ENCODE measurements at places on chromosomes 1 and 21.

- no peak for DNase-seq
These were observed 10.7 kb downstream of the EXTL2 start for GRCh38 chr1:100883963-100884362.

DNA sequence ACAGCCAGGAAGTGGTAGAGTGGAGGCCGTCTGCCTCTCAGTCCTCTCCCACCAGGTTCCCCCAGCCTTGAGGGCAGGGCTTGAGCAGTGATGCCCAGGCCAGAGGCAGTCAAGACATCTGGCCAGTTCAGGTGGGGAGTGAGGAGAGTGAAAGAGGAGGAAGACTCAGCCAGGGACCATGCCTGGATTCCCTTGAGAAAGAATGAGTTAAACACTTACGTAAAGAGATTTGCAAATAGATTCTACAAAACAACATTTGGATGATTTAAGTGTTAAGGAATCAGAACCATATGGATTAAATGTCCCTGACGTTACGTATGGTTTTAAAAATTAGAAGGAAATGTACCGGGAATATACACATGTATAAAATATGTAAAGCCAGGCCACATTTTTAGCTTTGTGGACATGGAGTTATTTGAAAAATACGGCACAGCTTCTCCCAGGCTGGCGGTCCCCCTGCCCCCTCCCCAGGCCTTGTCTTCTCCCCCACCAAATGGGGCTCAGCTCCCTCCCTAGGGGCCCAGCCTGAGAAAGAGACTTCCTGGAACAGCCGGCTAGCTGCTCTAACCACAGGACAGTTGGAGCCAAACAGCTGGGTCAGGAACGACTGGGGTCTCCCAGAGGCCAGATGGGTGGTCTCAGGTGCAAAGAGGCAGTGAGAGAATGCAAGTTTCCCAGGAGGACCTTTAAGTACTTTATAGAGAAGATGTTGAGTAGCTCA, 188.3 kb upstream of the EDN2 start:
- DNase-seq = no peak

GRCh38 chr21:26973226-26973625, 6.3 kb upstream of the ADAMTS5 start:
- DNase-seq = no peak

GRCh38 chr1:31981456-31981839, 32.2 kb upstream of the KHDRBS1 start:
- DNase-seq = no peak

DNA sequence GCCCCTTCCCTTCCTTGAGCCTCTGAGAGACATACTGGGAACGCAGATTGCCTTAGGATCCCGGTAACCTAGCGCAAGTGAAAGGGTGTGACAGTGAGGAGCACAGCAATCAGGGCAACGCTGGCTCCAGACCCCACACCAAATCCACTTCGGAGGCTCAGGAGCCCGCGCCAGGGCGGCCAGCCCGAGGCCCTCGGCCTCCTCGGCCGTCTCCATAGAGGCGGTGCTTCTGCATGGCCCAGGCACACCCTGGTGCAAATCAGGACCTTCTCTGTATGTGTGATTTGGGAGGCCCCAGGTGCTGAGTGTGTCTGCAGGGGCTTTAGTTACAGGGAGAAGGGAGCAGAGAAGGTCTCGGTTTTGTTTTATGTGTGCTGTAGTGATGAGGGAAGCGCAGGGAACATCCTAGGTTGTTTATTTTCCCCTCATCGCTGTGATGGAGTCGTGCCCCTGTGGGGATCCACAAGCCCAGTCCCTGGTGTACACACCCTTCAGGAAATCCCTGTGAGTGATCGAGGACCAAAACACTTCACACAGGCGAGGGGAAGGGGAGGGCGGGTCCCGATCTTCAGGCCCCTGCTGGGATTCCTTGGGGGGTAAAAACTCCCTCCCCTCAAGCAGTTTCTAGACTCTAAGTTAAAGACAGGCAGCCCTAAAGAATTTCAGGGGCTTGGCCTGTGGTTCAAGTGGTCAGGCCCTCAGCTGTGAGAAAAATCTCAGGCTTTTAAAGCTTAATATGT, 9.4 kb downstream of the KIAA1614 start:
- no peak for DNase-seq

GRCh38 chr1:97212671-97213070, 491.1 kb downstream of the PTBP2 start:
- DNase-seq = no peak

GRCh38 chr1:242081446-242081845, 82.5 kb upstream of the MAP1LC3C start:
- no peak for DNase-seq

DNA sequence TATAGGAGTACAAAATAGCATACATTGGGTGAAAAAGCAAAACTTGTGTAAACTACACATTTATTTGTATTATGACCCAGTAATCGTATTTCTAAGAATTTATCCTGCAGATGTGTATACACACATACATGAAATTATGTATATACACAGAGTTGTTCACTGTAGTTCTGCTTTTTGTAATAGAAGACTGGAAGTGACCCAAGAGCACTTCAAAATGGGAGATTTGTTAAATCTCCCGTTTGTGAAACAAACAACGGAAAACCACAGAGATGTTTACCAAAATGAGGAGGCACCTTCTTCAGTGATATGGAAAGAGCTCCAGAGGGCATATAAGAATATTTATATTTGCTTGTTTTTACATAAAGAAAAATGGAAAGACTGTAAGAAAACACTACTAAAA, 18.0 kb upstream of the MNDA start:
- no peak for DNase-seq

GRCh38 chr1:223651291-223651991, 14.1 kb downstream of the CAPN8 start:
- no peak for DNase-seq

DNA sequence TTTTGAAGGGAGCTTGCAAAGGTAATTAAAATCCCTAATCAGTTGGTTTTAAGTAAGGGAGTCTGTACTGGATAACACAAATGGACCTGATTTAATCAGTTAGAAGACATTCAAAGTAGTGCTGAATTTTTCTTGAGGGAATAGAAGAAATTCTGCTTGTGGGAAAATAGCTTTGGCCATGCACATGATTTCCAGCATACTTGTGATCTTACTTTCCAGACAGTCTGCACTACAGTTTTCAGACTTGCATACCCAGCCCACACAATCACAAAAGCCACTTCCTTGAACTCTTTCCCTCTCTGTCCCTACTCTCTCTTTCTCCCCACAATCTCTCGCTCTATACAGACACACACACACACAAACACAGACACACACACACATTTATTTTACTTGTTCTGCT, 852.1 kb downstream of the PLA2G4A start:
- no peak for DNase-seq

DNA sequence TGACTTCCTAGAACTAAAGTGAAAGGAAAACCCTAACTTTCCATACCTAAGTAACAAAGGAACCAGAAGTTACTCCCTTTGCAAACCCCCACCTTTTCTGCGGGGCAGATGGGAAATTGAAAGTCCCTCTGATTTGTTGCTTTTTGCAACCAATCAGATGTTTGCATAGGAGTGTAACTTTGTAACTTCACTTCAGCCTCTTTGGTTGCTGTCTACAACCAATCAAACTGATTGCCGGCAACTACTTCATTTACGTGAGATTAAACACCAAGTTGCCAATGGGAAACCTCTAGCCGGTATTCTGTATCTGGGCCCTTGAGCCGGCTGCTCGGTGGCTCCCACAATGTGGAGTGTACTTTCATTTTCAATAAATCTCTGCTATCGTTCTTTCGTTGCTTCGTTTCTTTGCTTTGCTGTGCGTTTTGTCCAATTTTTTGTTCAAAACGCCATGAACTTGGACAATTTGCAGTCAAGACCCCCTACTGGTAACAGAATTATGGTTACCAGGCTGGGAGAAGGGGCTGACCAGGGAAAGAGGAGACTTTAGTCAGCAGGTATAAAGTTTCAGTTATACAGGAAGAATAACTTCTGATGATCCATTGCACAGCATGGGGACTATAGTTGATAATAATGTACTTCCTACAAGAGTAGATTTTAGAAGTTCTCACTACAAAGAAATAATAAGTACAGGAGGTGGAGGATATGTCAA, 69.2 kb upstream of the RGS2 start:
- DNase-seq = no peak

- no peak for DNase-seq
These were observed 801 bp downstream of the EPRS1 start for GRCh38 chr1:220045356-220046051.

DNA sequence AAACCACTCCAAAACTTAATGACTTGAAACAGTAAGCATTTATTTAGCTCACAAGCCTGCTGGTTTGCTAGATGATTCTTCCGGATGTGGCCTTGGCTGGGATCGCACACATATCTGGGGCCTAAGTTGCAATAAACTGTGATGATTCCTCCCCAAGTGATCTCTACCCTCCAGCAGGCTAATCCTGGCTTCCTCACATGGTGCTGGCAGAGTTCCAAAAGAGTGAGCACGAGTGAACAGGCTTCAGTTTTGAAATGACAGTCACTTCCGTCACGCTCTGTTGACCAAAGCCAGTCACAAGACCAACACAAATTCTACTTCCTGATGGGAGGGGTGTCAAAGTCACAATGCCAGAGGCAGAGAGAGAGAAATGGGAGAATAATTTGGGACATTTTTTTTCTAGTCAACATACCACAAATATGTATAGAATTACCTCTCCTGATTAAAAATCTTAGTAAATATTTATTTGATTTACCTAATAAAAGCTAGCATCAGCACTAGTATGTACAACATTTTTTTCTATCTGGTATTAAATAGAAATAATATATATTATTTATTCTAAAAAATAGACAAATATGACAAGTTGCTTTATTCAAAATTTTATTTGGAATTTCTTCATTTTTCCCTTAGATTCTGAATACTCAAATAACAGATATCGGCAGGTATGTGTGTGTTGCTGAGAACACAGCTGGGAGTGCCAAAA, 292.7 kb downstream of the TPR start:
- peak; percentile 97 for DNase-seq

GRCh38 chr1:199129247-199129646, 490.4 kb downstream of the PTPRC start:
- no peak for DNase-seq

DNA sequence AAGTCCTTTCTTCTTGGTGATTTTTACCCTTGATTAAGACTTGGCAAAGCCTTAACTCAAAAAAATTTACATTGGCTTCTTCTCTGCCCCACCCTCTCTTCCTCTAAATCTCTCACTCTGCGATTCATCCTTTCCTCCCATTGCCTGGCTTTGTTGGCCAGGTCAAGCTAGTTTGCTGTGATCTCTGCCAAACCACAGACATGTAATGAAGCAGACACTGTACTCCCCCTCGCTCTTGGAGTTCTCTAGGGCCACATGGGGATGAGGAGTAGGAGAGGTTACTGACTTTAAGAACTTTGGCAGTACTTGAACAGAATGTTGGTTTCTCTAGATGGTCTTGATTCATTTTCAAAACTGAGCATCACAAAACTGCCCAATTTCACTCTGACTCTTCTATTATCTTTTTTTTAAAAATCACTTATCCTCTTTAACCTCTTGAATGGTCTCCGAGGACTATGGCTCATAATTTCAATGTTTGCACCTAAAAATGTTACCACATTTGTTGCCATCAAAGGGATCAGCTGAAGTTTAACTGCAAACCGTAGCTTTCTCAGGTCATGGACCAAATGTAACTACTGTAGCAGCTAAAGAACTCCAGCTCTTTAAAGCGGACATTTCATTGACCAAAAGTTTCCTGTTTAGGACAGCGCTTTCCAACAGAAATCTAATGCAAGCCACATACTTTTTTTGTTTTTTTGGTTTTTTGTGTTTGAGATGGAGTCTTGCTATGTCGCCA, 62.7 kb upstream of the IPO9 start:
- DNase-seq = no peak

GRCh38 chr1:181251001-181251712, 162.7 kb downstream of the IER5 start:
- DNase-seq = peak; percentile 47

- DNase-seq = peak; percentile 55
These were observed 160.9 kb upstream of the UBE2U start for GRCh38 chr1:64042331-64043100.

- DNase-seq = no peak
These were observed 11.0 kb upstream of the CTRC start for GRCh38 chr1:15427280-15427666.

DNA sequence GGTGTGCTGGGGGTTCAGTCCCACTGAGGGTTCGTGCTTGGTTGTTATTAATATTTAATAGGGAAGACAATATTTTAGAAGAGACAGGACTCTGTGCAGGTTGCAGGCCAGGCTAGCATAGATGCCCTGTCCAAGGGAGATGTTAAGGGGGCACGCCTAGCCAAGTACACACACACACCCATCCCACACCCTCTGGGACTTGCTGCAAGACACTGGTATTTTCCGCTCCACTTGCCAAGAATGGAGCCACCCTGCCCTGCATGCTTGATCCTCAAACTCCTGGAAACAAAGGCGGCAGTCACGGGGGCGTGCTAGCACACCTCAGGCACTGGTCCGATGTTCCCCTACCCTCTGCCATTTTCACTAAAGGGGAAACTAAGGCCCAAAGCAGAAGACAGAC, 99.1 kb downstream of the MRPL37 start:
- no peak for DNase-seq

DNA sequence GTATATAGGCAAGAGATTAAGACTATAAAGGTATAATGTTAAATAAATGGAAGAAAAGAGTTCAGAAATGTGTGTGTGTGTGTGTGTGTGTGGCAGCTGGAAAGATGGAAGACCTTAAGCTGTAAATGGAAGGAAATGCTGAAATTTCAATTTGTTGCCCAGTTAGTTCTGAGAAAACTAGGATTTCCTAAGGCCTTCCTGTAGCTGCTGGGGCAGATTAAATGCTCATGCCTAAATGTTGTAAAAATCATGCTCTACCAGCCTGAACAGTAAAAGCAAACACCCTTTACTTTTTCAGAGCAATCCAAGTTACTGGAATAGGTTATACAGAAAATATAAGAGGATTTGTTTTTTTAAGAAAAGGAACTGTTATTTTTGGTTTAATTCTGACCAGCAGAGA, 8.3 kb downstream of the ADCY10 start:
- DNase-seq = no peak

GRCh38 chr1:202858789-202859414, 30.0 kb downstream of the RABIF start:
- no peak for DNase-seq

GRCh38 chr1:203478231-203478630, 2.6 kb downstream of the PRELP start:
- DNase-seq = peak; percentile 81
